ENCODE measurements at places on chromosomes 2 and 18.

DNA sequence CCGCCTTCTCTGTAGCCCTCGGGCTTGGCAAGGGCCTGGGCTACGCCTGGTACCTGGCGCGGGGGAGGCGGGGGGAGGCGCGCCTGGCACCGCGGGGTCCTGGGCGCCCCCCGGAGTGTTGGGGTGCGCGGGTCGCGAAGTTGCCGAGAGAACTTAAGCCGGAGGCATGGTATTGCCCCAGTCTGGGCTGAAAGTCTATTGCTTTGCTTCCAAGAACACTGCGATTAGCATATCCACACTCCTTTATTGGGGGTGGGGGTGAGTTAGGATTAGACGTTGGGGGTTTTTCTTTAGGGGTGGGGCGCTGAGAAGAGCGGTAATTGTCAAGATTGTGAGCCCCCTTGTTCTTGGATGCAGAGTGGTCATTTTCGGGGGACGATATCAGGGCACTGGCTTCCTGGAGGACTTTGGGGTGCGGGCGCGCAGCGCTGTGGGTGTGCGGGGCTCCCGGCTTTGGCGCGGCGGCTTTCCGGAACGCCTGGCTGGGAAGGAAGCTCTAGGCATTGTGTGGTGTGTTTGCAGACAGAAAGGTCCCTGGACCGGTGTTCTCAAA lies 798 bp downstream of the TANC1 start:
- no peak for DNase-seq

DNA sequence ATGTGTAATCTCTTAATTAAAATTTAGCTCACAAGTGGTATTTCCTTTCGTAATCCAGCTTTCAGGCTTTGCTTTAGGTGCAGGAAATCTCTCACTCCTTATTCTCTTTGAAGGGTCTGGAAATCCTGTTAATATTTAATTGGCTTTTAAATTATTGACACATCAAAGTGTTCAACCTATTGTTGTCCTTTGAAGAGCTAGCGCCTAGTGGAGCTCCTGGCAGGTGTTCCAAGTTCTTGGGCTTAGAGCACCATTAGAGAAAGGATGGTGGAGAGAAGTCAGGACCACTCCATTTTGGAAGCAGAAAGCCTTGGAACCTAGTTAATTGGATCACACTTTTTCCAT lies 92.4 kb downstream of the CABLES1 start:
- DNase-seq = no peak

- no peak for DNase-seq
Observed at GRCh38 chr2:60116161-60116875, 437.1 kb downstream of the BCL11A start.

DNA sequence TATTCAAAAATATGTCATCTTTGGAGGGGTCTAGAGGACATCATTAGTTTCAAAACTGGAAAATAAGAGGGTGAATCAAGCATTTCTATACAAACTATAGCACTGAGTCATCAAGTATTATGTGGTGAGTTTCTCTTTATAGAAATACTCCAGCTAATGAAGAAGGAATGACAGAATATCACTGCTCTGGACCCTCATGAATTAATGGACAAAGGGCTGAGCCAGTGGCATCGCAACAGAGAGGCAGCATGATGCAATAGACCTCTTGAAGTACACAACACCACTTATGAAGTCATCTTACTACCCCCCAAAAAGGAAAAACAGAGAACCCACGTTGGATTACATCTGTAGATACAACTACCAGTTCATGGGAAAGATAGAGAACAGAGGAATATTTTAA lies 27.4 kb upstream of the EIF2AK3 start:
- DNase-seq = no peak

GRCh38 chr2:189164746-189165145 lies 14.8 kb downstream of the COL5A2 start:
- DNase-seq = no peak

DNA sequence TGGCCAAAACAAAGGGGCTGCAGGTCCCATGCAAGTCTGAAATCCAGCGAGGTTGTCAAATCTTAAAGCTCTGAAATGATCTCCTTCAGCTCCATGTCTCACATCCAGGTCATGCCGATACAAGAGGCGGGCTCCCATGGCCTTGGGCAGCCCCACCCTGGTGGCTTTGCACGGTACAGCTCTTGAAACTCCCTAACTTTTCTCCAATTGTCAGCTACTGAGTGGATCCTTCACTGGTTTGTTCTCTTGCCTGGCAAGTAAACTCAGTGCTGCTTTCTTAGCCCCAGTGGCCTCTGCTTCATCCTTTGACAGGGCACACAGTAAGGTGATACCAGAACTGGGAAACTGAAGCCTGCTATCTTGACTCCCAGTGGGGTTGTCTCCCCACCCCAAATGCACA lies 26.3 kb downstream of the SERPINB13 start:
- DNase-seq = no peak

GRCh38 chr18:50286391-50287027 lies 983 bp downstream of the CXXC1 start:
- DNase-seq = no peak

DNA sequence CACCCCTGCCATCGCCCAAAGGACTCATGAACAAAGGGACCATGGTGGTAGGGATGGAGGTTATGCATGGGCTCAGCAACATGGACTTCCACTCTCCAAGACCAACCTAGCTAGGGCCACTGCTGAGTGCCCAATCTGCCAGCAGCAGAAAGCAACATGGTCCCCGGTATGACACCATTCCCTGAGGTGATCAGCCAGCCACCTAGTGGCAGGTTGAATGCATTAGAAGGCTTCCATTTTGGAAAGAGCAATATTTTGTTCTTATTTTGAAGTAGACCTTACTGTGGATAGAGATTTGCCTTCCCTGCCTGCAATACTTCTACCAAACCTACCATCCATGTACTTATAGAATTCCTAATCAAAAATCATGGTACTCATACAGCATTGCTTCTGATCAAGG lies 99.8 kb downstream of the METTL4 start:
- no peak for DNase-seq

- no peak for DNase-seq
Observed at GRCh38 chr2:179729966-179730365, 131.4 kb downstream of the ZNF385B start.

- no peak for DNase-seq
Observed at GRCh38 chr2:163859951-163860350, 124.1 kb upstream of the FIGN start.

GRCh38 chr2:193240752-193241151 lies 1046.0 kb upstream of the TMEFF2 start:
- no peak for DNase-seq

DNA sequence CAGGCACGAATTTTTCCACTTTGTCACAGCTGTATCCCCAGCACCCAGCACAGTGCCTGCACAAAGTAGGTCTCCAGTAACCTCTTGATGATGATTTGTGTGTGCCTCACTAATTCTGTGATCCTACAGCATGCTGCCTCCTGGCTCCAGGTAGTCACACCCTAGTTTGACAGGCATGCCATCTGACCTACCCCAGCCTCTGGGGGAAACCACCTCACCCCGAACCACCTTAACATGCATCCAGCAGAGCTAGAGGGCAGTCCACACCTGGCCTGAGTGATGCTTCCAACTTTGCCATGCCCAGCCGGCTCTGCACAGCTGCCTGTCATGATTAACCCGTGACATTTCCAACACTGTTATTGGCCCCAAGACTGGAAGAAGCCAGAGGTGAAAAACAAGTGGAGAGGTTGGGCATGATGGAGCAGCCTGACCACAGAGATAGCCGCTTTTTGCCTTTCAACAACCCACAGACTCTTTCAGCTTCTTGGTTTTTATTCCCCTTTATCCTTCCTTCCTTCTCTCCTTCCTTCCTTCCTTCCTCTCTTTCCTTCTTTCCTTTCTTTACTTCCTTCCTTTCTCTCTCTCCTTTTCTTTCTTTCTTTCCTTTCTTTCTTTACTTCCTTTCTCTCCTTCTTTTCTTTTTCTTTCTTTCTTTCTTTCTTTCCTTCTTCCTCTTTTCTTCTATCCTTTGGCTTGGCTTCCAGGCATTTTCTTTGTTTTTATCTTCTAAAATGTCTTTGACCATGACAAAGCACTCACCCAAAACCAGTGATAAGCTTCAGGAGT lies 294.4 kb upstream of the SIX2 start:
- no peak for DNase-seq

DNA sequence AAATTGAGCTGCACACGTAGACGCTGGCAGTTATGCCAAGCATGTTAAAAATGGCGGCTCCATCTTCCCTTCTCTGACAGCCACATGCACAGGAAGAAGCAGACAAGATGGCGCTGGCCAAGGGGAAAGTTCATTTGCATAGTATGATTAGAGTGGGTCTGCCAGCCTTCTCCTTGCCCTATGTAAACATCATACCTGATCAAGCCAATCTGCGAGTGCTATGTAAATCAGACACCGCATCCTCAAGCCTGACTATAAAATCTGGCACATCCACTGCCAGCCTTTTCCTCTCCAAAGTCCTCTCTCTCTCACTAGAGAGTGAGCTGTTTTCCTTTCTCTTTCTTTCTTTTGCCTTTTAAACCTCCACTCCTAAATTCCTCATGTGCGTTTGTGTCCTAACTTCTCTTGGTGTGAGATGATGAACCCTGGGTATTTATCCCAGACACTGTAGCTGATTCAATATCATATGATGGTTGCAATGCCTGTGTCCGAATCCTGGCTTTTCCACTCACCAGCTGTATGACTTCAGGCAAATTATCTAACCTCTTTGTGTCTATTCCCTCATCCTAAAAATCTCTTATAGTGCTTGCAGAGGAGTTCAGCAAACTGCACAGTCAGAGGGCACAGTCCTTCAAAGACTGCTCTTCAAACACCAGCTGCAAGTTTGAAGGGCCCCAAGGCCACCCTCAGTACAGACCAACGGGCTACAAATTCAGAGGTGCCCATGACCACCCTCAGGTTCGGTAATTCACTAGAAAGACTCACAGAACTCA lies 39.3 kb upstream of the ITSN2 start:
- DNase-seq = no peak

DNA sequence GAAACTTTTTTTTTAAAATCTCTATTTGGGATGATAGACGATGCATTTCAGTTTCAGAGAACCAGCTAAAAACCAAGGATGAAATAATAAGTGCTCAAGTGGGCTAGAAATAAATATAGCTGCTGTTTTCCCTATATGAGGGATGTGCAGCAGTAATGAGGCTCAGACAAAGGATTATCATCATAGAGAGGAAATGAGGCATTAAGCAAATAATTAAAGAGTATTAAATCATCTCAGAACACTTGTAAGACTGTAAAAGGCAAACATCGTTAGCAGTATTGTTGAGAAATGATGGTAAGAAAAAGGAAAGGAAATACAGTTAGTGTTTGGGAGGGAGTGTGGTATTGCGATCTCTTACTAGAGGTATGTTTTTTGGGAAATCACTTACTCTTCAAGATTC lies 233.5 kb downstream of the TGIF1 start:
- no peak for DNase-seq

DNA sequence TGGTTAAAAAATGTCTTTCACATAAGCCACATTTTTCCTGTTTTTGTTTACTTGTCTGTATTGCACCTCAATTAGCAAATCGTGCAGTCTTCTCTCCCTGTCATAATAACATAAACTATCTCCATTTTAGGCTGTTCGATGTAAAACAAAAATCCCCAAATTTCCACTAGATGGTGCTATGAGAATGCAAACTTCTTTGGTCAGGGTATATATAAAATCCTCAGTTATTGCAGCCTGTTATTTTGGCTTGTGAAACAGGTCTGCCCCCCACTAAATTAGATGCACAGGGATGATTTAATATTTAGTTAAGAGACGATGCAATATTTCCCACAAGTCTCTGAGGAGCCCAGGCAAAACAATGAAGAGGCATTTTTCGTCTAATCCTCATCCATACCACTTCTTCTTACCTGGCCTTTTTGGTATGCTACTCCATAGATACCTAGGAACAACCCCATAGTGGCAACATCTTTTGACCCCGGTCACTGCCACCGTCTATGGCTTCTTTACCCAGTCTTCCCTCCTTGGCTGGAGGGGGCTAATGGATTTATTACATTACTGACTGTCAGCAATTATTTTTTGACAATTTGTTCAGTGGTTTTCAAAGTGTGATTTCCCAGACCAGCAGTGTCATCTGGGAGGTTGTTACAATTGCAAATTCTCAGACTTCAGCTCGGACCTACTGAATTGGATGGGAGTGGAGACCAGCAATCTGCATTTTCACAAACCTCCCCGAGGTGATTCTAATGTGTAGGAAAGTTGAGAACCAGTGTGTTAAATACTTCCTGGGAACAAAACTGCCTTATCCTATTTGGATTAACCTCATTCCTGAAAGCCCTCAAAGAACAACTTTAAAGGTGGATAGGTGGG lies 117.4 kb upstream of the CWC22 start:
- no peak for DNase-seq

GRCh38 chr2:191486584-191487320 lies 191.2 kb upstream of the NABP1 start:
- DNase-seq = peak; percentile 9

Measured in stimulated activated CD4-positive, alpha-beta T cell treated with anti-CD3 and anti-CD28 coated beads, TNF-alpha, amount 100 ng/mL, for 24 hours (primary cell).